ENCODE measurements at places on chromosomes 2 and 18. TPM values are rescaled to one million over a fixed set of nuclear protein-coding genes. Genes with fewer than 3 reads are reported as not detected.
A peak's percentile ranks its signal among the peaks of the same experiment; 100 is the strongest.

- no peaks in the 10 kb centered on the region for H3K4me1 ChIP-seq
- H3K27ac ChIP-seq = no peak overlapping the region
- H3K36me3 ChIP-seq = no peaks in the 10 kb centered on the region
- no peak overlapping the region for H3K4me3 ChIP-seq
- DNase-seq = no peak
- H3K27me3 ChIP-seq = no peaks in the 10 kb centered on the region
These were observed 18.8 kb upstream of the ALPI start for GRCh38 chr2:232437195-232437571.

DNA sequence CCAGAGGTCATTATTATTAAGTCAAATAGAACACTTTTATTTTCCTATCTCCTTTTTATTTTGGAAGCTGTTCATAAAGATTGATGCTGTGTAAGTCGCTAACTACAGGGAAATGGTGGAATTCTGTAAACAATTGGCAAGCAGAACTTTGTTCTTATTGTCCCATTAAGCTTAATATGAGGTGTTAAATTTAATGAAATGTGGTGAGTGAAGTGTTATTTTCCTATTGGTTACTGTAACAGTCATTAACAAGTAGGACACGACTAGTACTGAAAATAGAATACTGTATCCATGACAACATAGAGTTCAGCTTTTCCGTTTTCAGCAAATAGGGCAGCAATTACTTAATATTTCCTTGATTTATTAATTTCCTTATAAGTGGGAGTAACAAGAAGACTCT lies 279.1 kb upstream of the ZEB2 start:
- H3K4me3 ChIP-seq = no peak overlapping the region
- no peak overlapping the region for H3K27ac ChIP-seq
- no peaks in the 10 kb centered on the region for H3K27me3 ChIP-seq
- no peaks in the 10 kb centered on the region for H3K36me3 ChIP-seq
- DNase-seq = no peak

- no peaks in the 10 kb centered on the region for H3K36me3 ChIP-seq
- DNase-seq = no peak
- H3K27me3 ChIP-seq = no peaks in the 10 kb centered on the region
These were observed 411.6 kb upstream of the TCF4 start for GRCh38 chr18:55999641-56000040.

DNA sequence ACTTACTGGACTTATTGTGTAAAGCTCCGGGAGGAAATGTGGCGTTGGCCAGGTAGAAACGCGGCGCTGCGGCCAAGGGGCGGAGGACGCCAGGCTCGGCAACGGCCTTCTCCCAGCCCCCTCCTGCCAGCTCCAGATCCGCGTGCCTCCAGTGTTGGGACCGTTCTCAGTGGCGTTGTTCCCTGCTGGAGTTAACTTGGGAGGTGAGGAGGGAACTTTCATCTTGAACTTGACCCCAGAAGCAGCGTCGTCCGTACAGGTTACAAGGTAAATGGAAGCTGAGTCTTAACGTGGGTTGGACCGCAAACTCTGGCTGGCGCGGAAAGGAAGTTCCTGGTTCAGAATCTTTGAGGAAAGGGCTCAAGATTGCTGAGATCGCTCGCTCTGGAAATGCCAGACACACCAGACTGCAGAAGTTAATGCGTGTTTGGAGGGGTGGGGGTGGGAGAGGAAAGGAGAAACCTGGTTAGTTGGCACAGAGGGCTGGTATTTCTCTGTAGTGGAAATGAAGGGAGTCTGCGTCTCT lies 1.3 kb downstream of the TANC1 start:
- peaks cover 50% of the 10 kb centered on the region for H3K4me1 ChIP-seq
- H3K27me3 ChIP-seq = no peaks in the 10 kb centered on the region
- H3K4me3 ChIP-seq = peak overlapping the region; percentile 89
- H3K27ac ChIP-seq = peak overlapping the region; percentile 90
- DNase-seq = peak; percentile 73

DNA sequence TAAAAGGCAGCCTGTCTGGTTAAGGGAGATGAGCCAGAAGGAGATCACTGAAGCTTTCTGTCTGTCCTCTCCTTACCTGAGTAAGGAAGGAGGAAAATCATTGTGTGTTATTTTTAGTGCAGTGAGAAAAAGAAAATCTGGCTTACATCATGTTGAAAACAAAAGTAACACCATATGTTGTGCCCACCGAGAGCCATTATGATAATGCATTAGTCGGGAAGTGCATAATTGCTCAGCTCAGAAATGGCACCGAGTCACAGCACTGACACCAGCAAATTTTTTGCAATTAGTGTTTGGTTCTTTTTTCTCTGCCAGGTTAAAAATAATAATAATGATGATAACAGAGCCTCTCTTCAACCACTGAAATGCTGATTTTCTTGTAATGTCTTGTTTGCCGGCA lies 46.6 kb downstream of the HNMT start:
- no peaks in the 10 kb centered on the region for H3K27me3 ChIP-seq
- no peaks in the 10 kb centered on the region for H3K36me3 ChIP-seq
- no peak overlapping the region for H3K4me3 ChIP-seq
- H3K4me1 ChIP-seq = no peaks in the 10 kb centered on the region
- no peak for DNase-seq

The DYNAP gene
- total RNA-seq = not detected

The AFF3 gene
- 15.5 TPM for total RNA-seq

The CFAP221 gene
- total RNA-seq = 2.0 TPM

All from heart left ventricle (tissue), 16 donors.